ENCODE measurements at places on chromosomes 3 and 15.

- no peak for DNase-seq
These were observed 34.4 kb upstream of the TRH start for GRCh38 chr3:129940086-129940485.

GRCh38 chr15:79349525-79349924 is 38.6 kb downstream of the TMED3 start:
- DNase-seq: no peak

DNA sequence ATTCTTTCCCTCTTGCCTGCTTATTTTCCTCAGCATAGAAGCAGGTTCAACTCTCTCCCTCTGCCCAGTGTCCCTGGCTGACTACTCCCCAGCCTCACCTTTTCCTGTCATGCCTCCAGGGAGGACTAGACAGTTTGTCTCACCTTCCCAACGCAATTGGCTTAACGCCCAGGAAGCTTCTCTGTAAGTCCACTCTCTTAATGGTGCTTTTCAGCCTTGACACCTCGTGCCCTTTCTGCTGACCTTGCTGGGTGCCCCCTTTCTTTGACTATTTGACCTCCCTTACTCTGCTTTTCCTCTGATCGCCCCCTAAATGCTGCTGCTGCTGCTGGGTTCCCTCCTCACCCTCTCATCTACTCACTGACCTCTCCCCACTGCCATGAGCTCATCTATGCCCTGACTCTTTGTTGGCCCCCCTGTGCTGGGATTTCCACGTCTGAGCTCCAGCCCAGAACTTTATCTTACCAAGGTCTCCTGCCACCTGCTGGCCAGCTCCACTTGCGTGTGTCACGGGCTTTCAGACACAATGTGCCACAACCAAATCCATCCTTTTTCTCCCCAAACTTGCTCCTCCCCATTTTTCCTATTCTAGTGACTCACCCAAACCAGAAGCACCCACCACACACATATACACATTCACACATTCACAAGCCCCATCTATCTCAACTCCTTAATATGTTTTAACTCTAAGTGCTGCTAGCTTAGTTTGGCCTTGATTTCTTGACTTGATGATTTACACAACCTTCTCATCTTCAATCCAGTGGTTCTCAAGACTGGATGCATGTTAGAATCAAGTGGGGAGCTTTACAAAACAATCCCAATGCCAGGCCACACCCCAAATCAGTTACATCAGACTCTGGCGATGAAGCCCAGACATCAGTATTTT is 16.6 kb downstream of the EPB42 start:
- no peak for DNase-seq

DNA sequence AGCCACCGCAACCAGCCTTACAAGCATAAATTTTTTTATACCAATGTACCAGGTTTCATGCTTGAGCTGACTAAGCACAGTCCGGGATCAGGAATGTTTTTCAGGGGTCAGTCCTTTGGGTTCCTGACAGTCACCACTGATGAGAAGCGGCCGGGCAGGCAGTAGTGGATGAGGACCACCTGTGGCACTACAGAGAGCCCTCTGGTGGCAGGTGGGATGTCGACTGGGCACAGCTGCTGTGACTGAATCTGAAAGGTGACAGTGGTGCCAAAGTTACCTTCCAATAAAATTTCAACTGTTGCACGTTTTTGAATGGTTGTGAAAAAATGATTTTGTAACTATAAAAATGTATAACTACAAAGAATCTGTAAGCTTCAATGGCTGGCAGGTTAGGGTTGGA is 34.0 kb downstream of the TPRA1 start:
- no peak for DNase-seq

DNA sequence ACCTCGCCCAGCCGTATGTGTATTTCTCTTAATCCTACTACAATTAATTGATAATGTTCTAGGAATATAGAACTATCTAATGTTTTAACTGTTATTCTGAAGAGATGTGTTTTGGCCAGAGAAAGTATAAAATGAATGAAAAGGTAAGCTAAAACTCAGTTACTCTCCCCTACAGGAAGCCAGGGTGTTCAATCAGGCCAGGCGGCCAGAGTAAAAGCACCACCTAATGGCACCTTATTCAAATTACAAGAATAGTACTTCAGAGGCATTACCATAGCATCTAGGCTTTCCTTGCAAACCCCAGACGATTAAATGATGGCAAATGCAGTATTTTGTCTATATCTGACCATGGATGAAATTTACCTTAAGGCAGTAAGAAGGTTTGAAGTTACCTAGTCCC is 10.4 kb downstream of the SLC12A8 start:
- no peak for DNase-seq

- no peak for DNase-seq
These were observed 143.0 kb downstream of the LPP start for GRCh38 chr3:188296761-188297612.

DNA sequence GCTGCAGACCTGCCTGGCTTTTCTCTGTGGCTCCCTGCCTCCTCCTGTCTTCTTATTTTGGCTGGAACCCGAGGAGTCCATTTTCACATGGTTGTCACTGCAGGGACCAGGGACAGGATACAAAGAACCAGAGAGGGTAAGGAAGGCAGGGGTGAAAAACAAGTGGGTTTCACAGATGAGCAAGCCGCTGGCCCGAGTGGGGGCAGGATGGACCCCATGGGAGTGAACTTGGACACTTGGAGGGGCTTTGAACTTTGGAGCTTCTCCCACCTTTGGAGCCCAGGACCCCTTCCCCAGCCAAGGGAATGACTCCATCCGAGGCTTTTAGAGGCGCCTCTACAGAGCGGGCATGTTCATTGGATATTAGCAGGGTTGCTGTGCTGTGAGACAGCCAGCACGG is 26.9 kb upstream of the ADCY5 start:
- DNase-seq: no peak

DNA sequence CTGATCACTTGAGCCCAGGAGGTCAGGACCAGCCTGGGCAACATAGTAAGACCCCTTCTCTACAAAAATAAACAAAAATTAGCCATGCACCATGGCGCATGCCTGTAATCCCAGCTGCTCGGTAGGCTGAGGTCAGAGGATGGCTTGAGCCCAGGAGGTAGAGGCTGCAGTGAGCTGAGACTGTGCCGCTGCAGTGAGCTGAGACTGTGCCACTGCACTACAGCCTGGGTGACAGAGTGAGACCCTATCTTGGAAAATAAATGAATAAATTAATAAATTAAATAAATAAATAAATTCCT is 10.8 kb downstream of the SHISA5 start:
- no peak for DNase-seq

GRCh38 chr3:51718547-51719409 is 11.9 kb downstream of the GRM2 start:
- peak; percentile 74 for DNase-seq

DNA sequence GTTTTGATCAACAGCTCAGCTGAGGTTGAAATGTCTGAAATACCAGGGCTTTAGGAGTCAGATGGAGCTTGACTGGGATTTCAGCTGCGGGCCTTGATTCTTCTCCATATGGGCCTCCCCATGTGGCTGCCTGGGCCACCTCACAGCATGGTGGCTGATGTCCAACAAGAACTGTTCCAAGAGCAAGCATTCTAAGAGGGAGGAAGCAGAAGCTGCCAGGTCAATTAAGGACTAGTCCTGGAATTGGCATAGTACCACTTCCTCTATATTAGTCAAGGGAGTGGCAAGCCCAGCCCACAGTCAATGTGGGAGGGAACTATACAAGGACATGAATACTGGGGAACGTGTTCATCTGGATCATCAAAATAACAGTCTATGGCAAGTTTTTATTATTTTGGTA is 181.7 kb upstream of the ANKRD28 start:
- no peak for DNase-seq

DNA sequence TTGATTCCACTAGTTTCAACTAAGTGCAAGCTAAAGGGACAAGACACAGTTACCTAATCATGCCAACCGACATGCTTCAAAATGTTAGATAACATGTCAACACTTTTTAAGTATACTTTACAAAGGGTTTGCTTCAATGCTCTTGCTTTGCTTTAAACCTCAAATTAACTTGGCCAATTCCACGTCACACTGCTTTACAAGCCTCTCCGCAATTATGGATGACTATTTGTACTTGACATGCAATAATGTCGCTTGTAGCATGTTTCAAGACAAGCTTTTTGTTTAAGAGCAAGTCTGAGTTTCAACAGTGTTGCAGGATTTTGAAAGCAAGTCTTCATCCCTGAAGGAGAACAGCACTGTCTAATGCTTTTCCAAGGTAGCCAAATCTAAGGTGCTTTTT is 86.9 kb downstream of the CNTN3 start:
- DNase-seq: no peak

- no peak for DNase-seq
These were observed 111.7 kb upstream of the KLF13 start for GRCh38 chr15:31214864-31215489.

DNA sequence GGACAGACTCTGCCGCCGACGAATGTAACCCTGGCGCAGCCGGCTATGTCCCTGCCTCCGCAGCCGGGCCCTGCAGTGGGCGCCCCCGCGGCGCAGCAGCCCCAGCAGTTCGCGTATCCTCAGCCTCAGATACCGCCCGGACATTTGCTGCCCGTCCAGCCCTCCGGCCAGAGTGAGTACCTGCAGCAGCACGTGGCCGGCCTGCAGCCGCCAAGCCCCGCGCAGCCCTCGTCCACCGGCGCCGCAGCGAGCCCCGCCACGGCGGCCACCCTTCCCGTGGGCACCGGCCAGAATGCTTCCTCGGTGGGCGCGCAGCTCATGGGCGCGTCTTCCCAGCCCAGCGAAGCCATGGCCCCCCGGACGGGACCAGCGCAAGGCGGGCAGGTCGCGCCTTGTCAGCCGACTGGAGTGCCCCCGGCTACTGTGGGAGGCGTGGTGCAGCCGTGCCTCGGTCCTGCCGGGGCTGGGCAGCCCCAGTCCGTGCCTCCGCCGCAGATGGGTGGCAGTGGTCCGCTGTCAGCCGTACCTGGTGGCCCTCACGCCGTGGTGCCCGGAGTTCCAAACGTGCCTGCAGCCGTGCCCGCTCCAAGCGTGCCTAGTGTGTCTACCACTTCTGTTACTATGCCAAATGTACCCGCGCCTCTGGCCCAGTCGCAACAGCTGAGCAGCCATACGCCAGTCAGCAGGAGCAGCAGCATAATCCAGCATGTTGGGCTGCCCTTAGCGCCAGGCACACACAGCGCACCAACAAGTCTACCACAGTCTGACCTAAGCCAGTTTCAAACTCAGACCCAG is 2.4 kb downstream of the TSC22D2 start:
- DNase-seq: peak; percentile 40

DNA sequence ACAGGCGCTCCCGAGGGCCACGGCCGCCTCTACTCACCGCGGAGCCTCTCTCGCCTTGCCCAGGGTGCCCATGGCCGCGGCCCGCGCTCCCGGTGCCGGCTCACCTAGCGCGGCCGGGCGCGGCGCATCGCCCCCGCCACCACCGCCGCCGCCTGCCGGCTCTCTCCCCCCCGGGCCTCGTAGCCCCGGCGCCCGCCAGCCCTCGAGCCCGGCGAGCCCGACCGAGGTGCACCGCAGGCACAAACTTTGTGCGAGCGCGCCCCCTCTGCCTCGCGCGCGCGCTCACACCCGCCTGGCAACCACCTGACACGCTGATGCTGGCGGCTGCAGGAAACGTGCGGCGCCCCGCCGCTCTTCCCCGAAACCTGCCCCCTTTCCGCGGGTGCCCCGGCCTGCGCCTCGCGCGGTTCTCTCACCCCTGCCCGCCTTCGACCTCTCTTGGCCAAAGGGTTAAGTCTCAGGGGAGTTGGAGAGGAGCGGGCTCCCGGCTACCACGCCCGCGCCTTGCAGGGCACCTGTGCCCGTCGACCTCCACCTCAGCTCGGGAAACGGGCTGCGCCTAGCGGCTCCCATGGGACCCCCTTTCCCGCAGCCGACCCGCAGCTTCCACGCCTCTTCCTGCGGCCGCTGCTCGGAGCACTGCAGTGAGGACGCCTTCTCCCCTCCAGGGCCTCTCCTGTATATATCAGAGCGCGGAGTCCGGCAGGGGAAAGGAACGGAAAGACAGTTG is at the start of gene RASGRP1:
TSS of gene RASGRP1 (minus strand) at position 258 of the 730 bp plus-strand sequence. CDS start at position 72, 186 bp downstream.
- peak; percentile 87 for DNase-seq

GRCh38 chr3:62950210-62950609 is 75.0 kb upstream of the CADPS start:
- no peak for DNase-seq

DNA sequence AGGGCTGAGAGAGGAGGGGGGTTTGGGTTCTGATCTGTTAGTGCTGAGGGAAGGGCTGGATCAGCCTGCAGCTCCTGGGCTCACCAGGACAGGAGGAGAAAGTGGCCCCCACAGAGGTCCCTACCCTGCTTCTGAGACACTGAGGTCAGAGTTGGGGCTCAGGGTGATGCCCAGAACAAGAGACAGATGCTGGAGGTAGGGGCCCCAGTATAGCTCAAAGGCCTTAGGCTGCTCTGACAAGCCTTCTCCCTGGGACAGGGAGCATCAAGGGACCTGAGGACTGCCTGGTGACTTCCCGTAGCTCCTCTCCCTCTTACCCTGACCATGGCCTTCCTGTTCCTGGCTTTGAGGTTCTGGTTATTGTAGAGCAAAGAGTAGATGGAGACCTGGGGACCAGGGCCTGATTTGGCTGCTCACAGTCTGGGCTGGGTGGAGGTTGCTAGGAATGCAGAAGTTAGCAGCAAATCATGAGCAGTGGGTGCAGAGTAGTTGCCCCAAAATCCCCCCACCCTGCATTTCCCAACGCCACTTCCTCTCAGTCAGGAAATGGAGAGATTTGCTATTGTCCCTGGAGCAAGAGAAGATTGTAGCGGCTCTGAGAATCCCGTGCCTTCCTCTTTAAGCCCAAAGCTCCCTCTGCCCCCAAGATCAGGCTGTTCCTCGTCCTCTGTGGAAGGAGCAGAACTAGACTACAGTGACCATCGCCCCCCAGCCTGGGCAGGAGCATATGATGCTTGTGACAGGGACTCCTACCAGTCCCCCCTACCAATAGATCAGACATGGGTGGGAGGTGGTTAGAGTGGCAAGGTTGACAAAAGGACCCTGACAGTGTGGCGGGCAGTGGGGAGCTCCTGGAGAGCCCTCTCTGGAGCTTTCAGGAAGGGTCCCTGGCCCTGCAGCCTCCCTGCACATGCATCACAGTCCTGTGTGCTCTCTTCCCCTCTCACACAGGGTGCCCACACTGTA is 47.4 kb upstream of the SEC22A start:
- no peak for DNase-seq

DNA sequence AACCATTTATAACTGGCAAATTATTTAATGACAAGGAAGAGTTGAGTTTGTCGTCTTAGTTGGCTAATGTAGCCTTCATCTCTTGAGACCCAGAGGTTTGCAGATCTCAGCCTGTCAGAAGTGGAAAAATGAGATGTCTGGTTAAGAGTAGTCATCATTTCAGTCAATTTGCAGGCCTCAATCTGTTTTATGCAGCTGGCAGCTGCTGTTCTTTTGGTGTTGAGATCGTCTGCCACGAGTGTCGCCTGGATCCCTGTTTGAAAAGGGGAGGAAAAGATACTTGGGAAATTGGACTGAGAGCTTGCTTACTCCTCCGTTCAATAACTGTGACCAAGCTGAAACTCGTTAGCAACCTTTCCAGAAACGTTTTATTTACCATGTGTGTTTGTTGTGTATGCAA is 2.3 kb downstream of the PHLDB2 start:
- no peak for DNase-seq

- DNase-seq: no peak
These were observed 1019.4 kb upstream of the ALCAM start for GRCh38 chr3:104347291-104347690.

- no peak for DNase-seq
These were observed 6.7 kb downstream of the IDH2 start for GRCh38 chr15:90095521-90095959.
